ENCODE measurements at places on chromosomes 12 and 14.

- DNase-seq = no peak
Measured at GRCh38 chr14:95531969-95532368, 2.9 kb upstream of the GLRX5 start.

GRCh38 chr12:57215668-57216013 is 953 bp upstream of the NXPH4 start:
- DNase-seq = peak; percentile 42

GRCh38 chr14:79411403-79412174 is 799.7 kb downstream of the DIO2 start:
- no peak for DNase-seq

DNA sequence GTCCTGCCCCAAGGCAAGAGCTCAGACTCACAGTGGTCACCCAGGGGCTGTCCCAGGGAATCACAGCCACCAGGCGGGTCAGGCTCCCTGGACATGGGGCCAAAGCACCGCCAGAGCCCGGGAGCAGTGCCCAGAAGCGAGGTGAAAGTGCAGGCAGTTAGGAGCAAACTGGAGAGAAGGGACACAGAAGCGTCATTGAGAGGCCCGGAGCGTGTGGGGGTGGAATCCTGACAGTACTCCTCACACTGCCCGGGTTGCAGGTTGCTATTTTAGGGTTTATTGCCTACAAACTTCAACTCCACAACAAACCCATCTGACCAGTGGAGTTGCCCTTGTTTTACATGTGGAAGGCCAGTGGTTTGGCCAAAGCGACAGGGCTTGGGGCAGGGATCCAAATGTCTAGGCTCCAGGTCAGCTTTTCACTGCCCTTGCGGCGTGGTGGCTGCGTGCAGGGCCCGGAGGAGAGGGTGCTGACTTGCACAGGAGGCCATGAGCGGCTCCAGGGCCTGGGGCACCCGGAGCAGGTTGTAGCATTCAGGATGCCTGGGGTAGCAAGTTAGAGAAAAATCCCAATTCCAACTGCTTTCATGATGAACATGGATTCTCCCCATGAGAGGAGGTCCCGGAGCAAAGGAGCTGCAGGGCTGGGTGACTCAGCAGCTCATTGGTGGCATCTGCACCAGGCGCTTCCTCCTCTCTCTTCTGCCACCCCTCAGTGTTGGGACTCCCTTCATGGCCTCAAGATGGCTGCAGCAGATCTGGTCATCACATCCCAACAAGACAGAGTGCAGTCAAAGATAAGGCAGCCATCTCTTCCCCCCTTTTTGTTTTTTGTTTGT is 112.3 kb upstream of the NCOR2 start:
- DNase-seq = peak; percentile 42

- no peak for DNase-seq
Measured at GRCh38 chr12:5210179-5210922, 166.7 kb downstream of the KCNA5 start.

- peak; percentile 12 for DNase-seq
Measured at GRCh38 chr12:111819191-111820158, 22.6 kb upstream of the MAPKAPK5 start.

DNA sequence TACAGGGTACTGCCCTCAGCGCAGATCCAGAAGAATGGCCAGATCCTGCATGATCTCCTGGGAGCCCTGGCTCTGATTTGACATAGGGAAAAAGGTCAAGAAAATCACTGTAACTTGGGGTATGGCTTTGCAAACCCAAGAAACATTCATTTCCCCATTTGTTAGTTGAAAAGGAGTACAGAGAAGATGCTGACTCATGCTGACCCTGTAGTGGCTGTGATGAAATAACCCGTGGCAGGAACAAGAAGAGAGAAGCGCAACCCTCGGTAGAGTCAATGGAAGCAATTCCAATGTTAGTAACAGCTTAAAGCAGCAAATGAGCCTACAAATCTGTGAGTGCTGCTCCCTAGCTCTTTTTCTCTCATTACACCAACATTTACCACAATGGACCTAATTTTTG is 281.6 kb upstream of the NPAS3 start:
- DNase-seq = peak; percentile 63

DNA sequence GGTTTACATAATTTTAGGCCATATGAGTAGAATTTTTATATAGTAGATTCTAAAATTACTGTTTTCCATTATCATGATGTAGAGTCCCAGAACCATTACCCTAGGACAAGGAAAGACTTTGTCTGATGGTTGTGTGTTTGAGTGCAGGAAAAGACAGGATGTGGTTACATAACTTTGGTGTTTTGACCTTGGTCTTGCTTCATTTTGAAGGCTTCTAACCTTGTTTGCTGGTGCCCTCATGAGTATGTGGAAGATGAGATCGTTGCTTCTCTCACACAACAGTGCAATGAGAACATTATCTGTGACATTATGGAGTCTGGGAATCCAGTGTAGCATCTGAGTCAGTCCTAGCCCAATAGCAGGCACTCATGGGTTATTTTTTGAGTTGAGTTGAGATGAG is 106.2 kb downstream of the IGF1 start:
- no peak for DNase-seq

GRCh38 chr12:132143336-132144071 is 615 bp downstream of the DDX51 start:
- DNase-seq = peak; percentile 34

GRCh38 chr14:59677771-59678231 is 101.2 kb upstream of the CCDC175 start:
- peak; percentile 14 for DNase-seq

- DNase-seq = no peak
Measured at GRCh38 chr12:120537856-120538220, 3.7 kb downstream of the RNF10 start.

GRCh38 chr12:93634416-93634815 is 42.8 kb upstream of the CRADD start:
- peak; percentile 67 for DNase-seq

GRCh38 chr12:42187799-42188198 is 43.1 kb upstream of the GXYLT1 start:
- DNase-seq = no peak

DNA sequence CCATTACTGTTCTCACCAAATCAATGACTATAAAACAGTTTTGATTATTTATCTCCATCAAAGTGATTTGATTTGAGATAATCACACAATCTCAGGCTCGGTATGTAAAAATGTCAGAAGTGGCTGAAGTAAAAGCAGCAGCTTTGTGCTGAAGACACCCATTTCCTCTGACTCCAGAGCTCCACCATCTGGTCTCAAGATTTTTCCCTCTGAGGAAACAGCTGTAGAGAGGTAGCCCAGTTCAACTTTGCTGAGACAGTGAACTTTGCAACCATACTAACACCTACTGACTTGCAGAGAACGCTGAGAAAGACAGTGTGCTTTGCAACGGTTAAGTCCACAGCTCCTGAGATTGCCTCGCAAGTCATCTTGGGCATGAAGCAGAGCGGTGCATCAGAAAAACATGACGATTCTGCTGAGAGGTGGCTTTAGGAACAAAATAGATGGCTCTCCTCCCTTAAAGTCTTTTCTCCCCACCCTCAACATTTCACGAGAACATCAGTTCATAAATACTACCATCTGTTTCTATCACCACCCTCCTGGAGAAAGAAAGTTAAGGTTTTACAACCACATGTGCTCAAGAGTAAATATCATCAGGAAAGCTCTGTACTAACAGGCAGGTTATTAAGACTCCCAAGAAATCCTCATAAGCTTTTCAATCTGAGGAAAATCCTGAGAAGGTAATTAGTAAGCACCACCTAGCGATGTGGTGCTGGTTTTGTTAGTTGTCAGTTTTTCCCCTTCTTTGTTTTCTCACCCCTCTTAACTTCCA is 34.8 kb downstream of the HIGD1C start:
- DNase-seq = peak; percentile 65

- DNase-seq = no peak
Measured at GRCh38 chr14:63962906-63963305, 110.1 kb downstream of the SYNE2 start.

DNA sequence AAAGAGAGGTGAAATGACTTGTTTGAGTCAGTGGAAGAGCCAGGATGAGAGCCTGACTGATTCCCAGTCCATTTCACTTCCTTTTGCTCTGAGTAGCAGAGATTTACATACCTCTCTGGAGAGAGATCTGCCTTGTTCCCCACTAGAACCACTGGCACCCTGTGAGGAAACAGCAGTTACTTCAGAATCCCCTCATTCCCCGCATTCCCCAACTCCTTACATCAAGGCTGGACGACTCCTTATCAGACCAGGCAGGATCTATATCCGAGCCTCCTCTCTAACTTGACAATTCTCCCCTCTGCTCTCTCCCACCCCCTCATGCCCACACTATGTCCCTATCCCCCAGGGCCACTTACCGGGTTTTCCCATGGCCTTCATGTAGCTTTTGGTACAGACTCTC is 3.7 kb downstream of the RHEBL1 start:
- no peak for DNase-seq

GRCh38 chr12:68944296-68945076 is 11.5 kb upstream of the CPM start:
- DNase-seq = no peak

DNA sequence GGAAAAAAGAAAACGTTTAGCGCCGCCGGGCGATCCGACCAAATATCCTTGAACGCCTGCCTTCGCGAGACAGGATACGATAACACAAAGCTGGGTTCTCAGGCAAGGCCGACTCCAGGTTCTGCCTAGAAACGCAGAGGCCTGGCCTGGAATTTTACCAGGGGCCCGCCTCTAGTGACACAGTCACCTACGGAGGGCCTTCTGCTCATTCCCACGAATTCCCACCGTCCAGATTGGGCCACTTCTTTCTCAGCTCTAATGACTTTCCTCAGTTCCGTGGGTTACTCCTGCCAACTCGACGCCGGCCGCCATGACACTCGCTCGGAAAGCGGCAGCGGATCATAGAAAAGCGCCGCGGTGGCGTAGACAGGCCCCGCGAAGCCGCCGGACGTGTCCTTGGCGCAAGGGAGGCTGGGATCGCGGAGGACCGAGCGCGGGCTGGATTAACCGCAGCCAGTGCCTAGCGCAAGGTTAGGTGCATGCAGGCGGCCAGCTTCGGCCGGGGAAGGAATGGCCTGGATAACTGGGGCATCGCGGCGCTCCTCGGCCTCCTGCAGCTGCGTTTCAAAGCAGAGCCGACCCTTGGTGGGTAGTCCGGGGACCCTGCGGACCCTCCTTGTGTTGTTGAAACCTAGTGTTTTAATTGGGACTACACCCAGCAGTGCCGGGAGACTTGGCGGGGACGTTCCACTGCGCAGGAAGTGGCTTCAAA is at the start of gene TRIP11:
Gene TRIP11 (minus strand): TSS at position 341 of the 712 bp plus-strand sequence. CDS start 374 bp downstream, outside the sequence.
- peak; percentile 96 for DNase-seq

- no peak for DNase-seq
Measured at GRCh38 chr12:102323799-102324198, 126.2 kb upstream of the PMCH start.

DNA sequence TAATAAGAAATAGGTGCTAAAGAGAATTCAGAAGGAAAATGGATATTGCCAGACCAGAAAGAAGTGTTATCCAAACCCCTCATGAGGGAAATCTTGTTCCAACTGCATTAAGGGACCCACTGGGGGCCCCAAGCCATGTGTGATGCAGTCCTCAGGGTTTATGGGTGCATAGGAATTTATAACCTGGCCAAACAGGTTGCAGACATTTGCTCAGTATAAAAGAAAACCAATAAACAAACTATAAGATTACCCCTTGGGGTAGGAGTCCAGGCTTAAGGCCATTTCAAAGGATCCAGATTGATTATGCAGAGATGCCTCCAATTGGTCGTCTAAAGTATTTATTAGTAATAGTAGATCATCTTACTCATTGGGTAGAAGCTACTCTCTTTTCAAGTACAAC is 240.9 kb upstream of the DIO3 start:
- no peak for DNase-seq

- no peak for DNase-seq
Measured at GRCh38 chr12:121008347-121009098, 7.8 kb downstream of the C12orf43 start.

- DNase-seq = peak; percentile 81
Measured at GRCh38 chr12:112992541-112993398, 14.5 kb downstream of the OAS2 start.

GRCh38 chr14:68249661-68250451 is 430.3 kb downstream of the RAD51B start:
- peak; percentile 67 for DNase-seq

DNA sequence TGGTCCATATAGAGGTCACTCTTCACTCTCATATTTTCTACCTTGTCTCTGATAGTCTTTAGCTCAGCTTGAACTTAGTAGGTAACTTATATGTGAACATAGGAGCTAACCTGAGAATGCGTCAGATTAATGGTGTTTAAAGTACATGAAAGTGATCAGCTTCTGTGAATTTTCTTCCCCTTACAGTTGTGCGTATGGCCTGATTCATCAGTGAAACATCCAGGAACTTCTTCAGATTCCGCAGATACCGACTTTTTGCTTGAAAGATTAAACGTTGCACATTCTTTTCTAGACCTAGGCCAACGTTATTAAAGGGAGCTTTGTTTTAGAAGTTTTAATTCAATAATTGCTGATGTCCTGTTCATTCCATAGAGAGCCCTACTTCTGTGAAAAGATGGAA is 1945.1 kb upstream of the SEL1L start:
- peak; percentile 15 for DNase-seq

GRCh38 chr14:56482310-56482911 is 97.2 kb upstream of the TMEM260 start:
- DNase-seq = peak; percentile 20

DNA sequence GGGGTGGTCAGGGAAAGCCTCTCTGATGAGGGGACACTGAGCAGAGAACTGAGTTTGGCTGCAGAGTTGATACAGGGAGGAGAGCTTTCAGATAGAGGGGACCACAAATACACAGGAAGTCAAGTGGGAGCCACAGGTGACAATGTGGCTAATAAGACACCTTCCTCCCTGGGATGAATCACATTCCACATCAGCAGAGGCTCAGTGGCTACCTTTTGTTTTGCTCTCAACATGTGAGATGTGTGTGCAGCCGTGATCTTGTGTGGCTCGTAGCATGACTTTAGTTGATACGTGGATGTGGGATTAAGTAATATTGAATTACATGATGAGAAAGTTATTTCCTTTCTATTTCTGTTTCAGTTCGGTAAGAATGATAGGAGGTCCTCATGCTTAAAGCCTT is 7.5 kb downstream of the CRADD start:
- no peak for DNase-seq

DNA sequence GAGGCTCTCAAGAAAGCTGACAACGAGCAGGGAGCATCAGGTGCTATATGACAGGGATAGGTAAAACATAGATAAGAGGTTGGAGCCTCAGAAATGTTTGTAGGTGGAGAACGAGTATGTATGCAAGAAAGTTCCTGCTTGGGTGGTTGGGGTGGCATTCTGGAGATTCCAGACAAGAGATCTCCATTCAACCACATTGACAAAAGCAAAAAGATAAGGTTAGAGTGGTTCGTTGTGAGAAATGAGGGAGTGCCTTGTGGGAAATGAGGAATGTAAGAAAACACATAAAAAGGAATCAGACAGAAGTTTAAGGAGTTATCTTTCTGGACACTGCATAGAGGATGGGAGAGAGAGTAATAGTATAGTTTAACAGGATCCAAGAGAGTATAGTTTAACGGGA is 290.3 kb downstream of the DPF3 start:
- DNase-seq = no peak

DNA sequence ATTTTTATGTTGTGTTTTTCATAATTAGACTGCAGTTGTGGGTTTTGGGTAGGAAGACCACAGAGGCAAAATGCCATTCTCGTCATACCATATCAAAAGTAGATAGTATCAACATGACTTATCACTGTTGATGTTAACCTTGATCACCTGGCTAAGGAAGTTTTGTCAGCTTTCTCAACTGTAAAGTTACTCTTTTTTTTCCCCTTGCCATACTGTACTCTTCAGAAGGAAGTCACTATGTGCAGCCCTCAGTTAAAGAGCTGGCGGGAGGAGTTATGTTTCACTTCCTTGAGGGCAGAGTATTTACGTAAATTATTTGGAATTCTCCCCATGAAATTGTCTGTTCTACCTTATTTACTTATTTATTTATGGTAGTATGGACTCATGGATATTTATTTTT is 78.7 kb downstream of the PRORP start:
- DNase-seq = no peak
